ENCODE measurements at places on chromosomes 11 and 22.

- peak; percentile 97 for DNase-seq
These were observed 20.2 kb downstream of the RTN4RL2 start for GRCh38 chr11:57480409-57481137.

DNA sequence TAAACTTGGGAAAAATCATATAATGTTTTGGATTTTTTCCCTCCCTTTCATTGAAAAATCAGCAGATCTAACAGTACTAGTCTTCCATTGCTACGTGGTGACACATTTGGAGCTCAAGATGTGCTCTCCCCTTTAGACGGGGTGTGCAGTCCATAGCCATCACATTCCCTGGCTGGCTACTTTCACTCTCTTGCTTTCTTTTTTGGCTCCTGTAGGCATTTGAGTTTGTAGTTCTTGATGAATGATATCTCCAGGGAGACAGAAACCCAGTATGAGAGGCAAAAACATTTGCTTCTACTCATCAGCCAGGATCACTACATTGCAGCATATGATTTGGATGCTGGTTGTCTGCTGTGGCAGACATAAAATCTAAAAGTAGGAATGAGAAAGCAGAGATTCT is 12.1 kb downstream of the CCDC81 start:
- DNase-seq, result no peak

- no peak for DNase-seq
These were observed 619.7 kb downstream of the BRD1 start for GRCh38 chr22:49208004-49208402.

- DNase-seq, result peak; percentile 75
These were observed 9.3 kb upstream of the CD3E start for GRCh38 chr11:118295199-118295598.

GRCh38 chr11:30406978-30407762 is 84.3 kb downstream of the ARL14EP start:
- DNase-seq, result peak; percentile 70

DNA sequence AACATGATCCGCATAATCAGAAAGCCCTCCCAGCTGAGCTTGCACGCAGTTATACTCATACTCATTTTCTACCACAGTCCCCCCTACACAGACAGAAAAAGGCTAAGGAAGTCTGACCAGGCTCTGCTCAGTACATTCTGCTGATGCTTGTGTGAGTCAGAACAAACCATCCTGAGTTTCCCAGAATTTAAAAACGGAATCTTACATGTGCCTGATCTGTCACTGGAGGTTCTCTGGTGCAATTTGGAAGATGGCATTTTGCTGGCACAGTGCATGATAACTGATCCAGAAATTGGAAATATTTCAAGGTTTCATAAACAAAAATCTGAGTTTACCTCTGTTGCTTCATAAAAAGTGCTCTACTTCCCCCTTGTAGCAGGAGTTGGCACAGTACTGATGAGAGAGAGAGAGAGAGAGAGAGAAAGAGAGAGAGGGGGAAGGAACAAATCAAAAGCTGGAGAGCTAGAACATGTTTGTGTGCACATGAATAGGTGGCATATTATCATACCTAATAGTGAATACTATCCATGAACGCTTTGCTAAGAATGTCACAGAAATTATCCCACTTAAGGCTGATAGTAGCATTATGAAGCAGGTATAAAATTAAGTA is 1085.3 kb downstream of the DLG2 start:
- DNase-seq, result no peak

DNA sequence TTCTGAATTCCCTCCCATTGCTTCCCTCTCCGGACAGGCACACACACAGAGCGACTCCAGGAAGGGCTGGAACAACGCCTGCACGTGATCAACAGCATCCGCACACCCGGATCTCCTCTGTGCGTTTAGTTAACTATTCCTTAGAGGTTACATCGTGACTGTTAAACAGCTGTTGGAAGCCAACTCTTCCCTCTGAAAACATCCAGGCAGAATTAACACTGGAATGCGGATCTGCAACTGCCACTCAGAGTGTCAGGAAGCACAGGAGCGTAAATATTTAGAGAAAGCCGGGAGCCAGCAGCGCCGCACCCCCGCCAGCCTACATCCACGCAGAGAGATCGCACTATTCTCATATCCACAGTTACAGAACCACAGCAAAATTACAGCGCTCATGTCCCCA is 46.2 kb downstream of the SHANK2 start:
- DNase-seq, result no peak

DNA sequence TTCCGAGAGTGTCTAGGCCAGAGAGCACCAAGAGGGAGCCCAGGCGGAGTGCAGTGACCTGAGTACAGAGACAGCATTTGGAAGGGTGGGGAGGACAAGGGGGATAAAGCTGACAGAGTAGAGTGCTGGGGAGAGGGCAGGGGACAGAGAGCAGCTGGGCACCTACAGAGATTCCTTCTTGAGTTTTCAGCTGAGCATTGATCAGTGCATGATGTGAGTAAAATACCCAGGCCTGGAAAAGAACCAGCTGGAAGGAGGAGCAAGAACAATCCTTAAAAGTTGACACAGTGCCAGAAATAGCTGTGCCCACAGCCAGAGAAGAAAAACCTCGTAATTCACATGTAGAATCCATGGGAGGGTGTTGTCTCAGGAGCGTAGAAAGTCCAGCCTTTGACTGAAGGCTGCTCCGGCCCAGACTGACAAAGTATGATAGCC is 33.9 kb upstream of the PANX2 start:
- DNase-seq, result no peak

- DNase-seq, result no peak
These were observed 9.9 kb upstream of the CARD18 start for GRCh38 chr11:105149477-105149876.

- no peak for DNase-seq
These were observed 16.0 kb downstream of the TMEM123 start for GRCh38 chr11:102436561-102436960.

GRCh38 chr11:131902421-131902820 is 532.0 kb downstream of the NTM start:
- no peak for DNase-seq

All from endodermal cell (in vitro differentiated cells).